ENCODE measurements at places on chromosomes 6 and 20. TPM values are rescaled to one million over a fixed set of nuclear protein-coding genes. Genes with fewer than 3 reads are reported as not detected.

DNA sequence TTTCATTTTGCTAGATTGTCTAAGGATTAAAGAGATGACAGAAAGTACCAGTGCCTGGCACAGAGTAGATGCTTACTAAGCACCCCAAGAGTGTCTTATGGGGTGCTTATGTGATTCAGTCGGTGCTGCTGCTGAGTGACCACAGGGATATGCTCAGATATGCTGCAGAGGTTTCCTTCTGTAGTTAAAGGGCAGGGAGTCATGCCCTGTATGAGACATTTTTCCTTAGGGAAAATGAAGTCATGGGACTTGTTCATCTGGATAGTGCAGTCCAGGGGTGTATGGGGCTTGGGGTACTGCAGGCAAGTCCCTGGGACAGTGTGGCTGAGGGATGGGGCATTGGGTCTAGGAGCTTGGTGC, 25.1 kb downstream of the TOX2 start:
- DNase-seq: no peak

DNA sequence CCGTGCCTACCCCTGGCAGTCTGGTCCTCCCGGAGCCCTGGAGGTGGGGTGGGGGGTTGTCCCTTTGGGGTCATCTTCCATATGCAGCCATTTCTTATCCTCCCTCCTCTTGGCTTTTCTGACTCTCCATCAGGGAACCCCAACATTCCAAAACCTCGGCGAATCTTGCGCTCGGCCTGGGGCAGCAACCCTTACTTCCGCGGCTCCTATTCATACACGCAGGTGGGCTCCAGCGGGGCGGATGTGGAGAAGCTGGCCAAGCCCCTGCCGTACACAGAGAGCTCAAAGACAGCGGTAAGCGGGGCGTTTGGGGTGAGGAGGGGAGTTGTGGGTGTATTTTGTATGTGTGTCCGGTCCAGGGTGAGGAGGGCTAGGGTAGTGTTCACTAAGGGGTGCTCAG, 168.0 kb upstream of the RNF24 start:
- no peak for DNase-seq

GRCh38 chr6:44676246-44676790, 288.8 kb downstream of the CDC5L start:
- no peak for DNase-seq

DNA sequence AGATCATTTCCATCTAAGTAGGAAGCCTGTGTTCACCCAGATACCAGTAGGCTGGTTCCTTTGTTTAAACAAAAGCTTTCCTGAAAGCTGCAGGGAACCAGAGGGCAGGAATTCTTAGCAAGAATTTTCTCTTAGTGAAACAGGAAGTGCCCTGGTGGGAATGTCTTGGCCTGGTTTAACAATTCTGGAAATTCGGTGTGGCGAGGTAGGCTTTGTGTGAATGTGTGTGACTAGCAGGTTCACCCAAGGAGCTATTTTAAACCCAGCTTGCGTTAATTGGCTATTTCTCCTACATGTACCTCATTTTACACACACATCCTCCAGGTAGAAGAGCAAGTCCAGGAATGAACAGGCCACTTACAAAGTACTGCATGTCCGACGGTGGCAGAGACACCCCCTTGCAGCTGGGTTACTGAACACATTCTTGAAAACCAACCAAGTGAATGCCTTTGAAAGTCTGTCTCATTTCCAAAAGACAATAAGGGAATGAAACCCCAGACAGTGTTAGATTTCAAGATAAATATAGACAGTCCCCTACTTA, 64.6 kb downstream of the GFOD1 start:
- DNase-seq: no peak

- peak; percentile 25 for DNase-seq
These were observed 46.7 kb upstream of the MOCS1 start for GRCh38 chr6:39980839-39981580.

- no peak for DNase-seq
These were observed 327.9 kb upstream of the MARCKS start for GRCh38 chr6:113529196-113529595.

- DNase-seq: no peak
These were observed 199.7 kb downstream of the FOXC1 start for GRCh38 chr6:1809291-1809988.

DNA sequence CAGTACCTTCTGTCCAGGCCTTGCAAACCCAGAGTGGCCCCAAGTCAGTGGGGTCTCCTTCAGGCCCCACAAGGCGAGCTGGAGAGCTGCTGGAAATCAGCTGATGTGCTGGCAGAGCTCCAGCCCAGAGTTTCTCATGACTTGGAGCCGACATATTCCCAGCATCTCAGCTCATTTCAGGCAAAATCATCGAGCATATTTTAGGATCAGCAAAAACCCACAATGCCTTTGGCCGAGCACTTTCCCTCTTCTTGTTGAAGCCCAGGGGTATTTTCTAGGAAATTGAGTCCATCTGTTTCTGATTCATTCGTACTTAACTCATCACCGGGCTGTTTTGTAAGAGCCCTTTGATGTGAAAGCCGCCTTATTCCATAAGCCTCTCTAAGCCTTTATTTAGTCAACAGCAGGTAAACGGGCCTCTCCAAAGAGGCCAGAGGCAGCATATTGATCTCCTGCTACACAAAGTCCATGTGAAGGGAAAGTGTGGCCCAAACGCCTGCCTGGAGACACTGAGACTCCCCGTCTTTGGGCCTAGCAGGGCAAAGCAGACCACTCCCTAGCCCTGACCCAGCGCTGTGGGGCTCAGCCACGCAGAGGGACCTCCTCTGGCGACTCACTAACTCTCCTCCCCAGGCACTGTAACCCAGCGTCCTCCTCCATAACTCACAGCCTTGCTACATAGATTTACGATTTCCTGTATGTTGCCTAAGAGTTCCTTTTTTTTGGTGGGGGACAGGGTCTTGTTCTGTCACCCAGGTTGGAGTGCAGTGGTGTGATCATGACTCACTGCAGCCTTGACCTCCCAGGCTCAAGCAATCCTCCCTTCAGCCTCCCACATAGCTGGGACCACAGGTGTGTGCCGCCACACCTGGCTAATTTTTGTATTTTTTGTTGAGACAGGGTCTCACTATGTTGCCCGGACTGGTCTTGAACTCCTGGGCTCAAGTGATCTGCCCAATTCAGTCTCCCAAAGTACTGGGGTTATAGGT, 12.1 kb upstream of the C20orf203 start:
- no peak for DNase-seq

GRCh38 chr20:46438156-46438750, 31.8 kb upstream of the ELMO2 start:
- peak; percentile 21 for DNase-seq

The TDRD6 gene
- not detected for total RNA-seq

DNA sequence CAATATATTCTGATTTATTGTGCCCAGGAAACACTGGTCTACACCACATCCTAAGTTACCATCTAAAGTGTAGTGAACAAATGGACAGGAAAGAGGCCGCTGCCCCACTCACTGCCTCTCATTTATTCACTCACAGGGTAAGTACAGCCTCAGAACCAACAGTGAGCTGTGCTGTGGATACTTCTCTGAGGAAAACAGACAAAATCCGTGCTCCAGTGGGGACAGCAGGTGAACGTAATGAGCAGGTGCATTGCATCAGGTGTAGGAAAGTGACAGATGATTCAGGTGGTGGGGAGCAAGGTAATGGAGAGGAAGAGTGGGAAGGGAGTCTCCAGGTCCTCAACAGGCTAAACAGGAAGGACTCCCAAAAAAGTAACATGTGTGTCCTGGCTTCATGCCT, 8.4 kb upstream of the ULBP2 start:
- DNase-seq: no peak

DNA sequence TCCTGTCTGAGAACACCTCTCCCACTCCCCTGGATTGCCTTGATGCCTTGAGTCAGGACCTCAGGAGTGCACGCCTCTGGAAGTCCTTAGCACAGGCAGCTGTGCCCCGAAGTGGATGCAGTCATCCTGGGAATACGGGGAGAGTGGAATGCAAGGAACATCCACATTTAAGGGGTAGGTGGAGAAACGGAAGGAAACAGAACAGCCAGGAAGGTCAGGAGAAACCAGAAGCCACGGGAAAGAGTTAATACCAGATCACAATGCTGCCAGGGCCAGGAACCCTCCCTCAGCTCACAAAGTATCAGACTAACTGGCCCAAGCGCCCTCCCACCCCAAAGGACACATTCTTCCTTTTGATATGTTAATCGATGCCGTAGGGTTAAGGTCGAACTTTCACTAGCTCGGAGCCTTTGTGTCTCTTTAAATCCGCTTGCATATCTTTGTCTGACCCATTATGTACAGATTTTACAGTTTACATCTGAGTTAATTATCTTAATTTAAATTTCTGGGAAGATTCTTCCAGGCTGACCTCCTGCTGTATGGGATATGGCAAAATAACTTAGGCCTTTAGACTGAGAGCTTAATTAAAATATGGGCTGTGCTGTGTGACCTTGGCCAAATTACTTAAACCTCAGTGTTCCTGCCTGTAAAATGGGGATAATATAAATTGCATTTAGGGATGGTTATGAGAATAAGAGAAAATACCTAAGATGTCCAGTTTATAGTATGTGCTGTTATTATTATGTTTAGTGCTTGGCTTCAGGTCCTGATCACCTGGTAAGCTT, 24.0 kb upstream of the CCND3 start:
- no peak for DNase-seq

DNA sequence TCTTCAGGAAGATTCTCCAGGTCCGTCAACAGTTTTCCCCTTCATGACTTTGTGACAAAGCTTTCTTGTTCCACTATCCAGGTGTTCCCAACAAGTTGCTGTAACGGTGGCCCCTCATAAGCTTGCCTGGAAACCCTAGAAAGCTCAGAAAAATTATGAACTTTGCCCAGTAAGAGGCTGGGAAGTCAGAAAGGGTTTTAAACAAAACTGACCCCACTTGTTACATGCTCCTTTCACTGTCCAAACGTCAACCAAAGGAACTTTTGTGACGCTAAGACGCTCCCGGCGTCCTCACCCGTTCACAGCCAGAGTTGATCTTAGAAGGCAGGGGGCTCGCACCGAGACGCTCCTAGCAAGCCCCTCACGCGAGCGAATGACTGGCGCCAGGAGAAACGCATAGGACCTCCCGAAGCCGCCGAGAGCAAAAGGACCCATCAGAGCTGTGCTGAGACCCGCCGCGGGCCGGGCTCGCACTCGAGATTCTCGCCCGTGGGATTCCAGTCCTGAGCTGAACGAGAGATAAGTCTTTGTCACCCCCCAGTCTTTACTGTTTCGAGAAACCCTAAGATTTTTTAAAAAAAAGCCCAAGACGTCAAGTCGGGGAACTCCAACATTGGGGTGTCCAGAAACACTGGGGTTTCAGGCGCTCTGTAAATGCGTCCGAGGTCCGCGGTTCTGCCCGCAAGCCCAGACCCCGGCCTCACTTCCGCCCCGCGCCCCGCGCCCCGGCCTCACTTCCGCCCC, 544 bp upstream of the ACAT2 start:
- DNase-seq: no peak

- no peak for DNase-seq
These were observed 32.8 kb upstream of the FOXA2 start for GRCh38 chr20:22617160-22617559.

GRCh38 chr6:162058281-162058875, 669.2 kb downstream of the PRKN start:
- DNase-seq: no peak

DNA sequence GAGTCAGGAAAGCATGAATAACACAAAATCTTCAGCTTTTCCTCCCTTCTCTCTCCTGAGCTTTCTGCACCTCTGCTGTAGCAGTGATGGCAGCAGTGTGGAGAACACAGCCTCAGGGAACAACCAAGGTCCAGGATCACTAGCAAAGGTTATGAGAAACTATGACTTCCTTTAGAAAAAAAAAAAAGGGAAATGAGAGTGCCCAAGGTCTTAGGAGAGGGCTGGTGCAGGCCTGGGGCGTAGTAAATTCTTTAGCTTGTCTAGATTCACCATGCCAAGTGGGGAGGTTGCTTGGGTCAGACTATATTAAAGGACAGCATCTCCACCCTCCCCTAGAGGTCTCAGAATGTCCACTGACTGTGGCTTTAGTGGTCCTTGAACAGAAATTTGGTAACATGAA, 40.4 kb upstream of the POLR1H start:
- DNase-seq: no peak

GRCh38 chr6:100479179-100480035, 14.7 kb upstream of the SIM1 start:
- DNase-seq: no peak

GRCh38 chr6:13615792-13616120, 621 bp downstream of the NOL7 start:
- peak; percentile 58 for DNase-seq

The TMEM217 gene
- total RNA-seq: 0.95 TPM

DNA sequence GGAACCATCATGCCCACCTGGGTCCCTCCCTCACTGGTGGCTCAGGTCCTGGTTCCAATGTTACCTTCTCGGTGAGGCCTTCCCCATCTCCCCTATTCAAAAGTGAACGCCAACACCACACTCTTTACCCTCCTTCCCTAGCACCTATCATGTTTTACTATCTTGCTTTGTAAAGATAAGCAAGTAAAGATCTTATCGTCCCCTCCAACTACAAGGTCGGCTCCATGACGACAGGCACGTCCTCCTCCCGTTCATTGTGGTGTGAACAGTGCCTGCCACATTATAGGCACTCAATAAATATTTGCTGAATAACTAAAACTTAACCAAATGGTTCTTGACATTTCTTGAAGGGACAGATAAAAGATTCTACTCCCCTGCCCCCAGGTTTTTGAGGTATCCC, 147.1 kb downstream of the PREX1 start:
- DNase-seq: no peak

DNA sequence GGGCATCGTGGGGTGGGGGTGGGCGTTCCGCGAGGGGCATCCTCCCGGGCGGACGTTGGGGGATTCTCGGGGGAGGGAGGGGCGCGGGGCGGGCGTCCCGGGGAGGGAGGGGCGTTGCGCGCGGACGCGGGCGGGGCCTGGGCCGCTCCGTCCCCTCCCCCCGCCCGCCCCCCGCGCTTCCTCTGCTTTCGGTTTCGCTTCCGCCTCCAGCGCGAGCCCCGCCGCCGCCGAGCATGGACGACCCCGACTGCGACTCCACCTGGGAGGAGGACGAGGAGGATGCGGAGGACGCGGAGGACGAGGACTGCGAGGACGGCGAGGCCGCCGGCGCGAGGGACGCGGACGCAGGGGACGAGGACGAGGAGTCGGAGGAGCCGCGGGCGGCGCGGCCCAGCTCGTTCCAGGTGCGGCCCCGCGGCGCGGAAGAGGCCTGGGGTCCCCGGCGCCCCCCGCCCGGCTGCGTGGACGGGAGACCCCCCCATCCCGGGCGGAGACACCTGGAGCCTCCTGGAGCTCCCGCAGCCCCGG, at the start of gene OGFR:
OGFR (plus strand) TSS at position 209 of the 528 bp plus-strand sequence; CDS start at position 234, 25 bp downstream.
- peak; percentile 54 for DNase-seq

DNA sequence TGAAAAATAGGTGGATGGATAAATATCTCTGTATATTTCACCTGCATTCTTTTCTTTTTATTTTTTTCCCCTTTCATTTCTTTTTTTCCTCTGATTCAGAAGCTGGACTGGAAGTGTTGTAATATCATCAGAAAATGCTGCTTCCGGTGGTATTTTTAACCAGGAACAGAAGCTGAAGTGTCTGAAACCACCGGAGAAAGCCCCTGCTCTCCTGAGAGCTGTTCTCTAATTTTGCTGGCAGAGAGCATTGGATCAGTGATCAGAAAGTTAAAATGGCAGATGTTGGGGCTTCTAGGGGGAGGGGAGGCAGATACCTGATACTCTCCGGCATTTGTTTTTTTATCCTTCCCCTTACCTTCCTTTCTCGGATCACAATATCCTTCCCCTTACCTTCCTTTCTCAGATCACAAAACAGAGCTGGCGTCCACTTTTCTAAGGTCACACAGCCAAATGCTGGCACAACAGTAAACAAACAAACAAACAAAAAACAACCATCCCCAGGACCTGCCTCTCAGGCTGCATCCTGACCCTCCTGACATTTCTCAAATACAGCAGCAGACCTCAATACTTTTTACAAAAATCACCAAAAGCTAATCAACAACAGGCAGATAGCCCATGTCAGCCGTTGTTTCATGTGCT, 143.2 kb upstream of the ZNF217 start:
- DNase-seq: peak; percentile 68

- no peak for DNase-seq
These were observed 23.3 kb downstream of the LRRN4 start for GRCh38 chr20:6030453-6031080.

The ZNF391 gene
- total RNA-seq: 3.3 TPM
